ENCODE measurements at places on chromosomes 5 and 9.

DNA sequence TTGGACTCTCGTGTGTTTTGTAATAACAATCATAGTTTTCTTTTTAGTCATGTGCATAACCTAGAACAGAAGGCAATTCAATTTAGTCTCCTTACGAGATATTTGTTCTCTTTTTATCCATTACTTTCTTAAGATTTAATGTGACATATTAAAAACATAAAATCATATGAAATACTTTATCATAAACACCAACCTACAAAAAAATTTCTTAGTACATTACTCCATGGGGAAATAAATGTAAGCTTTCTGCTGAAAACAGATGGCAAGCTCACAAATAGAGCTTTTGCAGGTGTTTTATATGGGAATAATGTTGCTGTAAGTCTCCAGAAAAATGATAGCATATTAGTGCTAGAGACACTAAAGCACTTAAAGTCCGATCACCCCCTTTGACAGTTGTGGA is 1035.2 kb upstream of the ARRDC3 start:
- DNase-seq: no peak

- no peak for DNase-seq
These were observed 14.0 kb downstream of the MYOZ3 start for GRCh38 chr5:150675069-150675468.

- DNase-seq: no peak
These were observed 127.1 kb downstream of the ANKRD18B start for GRCh38 chr9:33651125-33651524.

DNA sequence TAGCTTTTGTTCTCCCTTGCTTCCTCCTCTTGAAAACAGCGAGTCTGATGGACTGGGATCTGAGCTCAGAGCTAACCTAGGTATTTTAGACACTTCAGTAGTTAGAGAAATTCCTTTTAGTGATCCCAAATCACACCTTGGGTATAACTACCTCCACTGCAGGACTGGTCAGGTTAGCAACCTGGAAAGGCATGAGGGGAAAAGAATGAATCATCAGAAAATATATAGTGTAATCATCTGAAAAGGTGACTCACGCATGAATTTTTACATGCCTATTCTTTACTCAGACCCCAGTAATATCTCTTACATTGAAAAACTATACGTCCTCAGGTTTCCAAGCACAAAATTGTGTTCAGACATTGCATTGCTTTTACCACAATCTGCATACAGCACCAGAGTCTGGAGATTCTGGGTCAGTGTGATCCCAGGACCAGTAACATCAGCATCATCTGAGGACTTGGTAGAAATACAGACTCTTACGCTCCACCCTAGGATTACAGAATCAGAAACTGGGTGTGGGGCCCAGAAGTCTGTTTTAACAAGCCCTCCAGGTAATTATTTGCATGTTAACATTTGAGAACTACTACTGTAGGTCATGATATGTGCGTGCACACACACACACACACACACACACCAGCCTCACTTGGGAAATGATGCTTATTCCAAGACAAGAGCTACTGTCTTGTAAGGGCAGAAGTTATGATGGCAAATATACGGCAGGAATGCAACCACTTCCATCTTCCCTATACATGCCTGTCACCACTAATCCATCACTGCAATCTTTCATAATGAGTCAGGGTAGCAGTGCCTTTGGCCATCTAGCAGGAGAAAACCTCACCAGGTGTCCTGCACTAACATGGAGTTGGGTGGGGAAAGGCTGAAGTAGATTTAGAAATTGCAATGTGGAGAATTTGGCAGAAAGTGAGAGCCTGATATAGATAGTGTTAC is 271.6 kb upstream of the MAP3K1 start:
- DNase-seq: no peak

DNA sequence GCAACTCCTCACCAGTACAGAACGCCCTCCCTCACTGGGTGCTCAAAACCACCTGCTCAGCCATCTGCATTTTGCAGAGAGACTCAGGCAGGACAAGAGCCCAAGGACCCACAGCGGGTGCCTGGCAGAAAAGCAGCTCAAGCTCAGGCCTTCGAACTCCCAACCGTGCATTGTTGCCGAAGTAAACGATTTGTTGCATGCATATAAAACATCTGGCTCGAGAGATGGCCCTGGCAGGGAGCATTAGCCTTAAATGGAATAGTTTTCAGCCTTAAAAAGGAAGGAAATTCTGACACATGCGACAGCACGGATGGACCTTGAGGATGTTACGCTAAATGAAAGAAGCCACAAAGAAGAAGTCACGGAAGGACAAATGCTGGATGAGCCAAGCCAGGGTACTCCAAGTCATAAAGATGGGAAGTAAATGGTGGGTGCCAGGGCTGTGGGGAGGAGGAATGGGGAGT is 160.4 kb upstream of the PHYKPL start:
- DNase-seq: no peak

- DNase-seq: no peak
These were observed 121.2 kb downstream of the HTR4 start for GRCh38 chr5:148532969-148533670.

DNA sequence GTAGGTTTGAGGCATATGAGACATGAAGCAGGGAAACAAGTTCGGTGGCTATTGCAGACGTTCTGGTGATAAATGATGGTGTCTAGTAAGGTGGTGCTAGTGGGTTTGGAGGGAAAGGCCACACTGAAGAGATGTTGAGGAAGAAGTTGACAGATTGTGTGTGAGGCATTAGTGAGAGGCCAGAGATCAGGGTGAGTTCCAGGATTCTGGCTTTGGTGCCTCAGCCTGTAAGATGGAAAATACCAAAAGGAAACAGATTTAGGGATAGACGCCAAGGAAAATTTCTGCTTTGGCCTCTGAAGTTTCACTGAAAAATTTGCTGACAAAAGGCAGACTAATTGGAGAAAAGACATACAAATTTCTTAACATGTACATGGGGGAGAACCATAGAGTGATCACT is 6.4 kb upstream of the PAIP1 start:
- DNase-seq: no peak

- DNase-seq: no peak
These were observed 388.8 kb downstream of the CDK5RAP2 start for GRCh38 chr9:120191141-120191540.

Measured in stimulated activated CD4-positive, alpha-beta T cell treated with anti-CD3 and anti-CD28 coated beads, TNF-alpha, amount 100 ng/mL, for 1 hour (primary cell).